ENCODE measurements at places on chromosomes 1 and 21. TPM values are rescaled to one million over a fixed set of nuclear protein-coding genes. Genes with fewer than 3 reads are reported as not detected.

- no peaks in the 10 kb centered on the region for H3K36me3 ChIP-seq
- peaks cover 13% of the 10 kb centered on the region for H3K4me1 ChIP-seq
- peaks cover 22% of the 10 kb centered on the region for H3K27me3 ChIP-seq
- H3K4me3 ChIP-seq, result no peak overlapping the region
These were observed 4.2 kb upstream of the PRXL2B start for GRCh38 chr1:2582391-2582790.

DNA sequence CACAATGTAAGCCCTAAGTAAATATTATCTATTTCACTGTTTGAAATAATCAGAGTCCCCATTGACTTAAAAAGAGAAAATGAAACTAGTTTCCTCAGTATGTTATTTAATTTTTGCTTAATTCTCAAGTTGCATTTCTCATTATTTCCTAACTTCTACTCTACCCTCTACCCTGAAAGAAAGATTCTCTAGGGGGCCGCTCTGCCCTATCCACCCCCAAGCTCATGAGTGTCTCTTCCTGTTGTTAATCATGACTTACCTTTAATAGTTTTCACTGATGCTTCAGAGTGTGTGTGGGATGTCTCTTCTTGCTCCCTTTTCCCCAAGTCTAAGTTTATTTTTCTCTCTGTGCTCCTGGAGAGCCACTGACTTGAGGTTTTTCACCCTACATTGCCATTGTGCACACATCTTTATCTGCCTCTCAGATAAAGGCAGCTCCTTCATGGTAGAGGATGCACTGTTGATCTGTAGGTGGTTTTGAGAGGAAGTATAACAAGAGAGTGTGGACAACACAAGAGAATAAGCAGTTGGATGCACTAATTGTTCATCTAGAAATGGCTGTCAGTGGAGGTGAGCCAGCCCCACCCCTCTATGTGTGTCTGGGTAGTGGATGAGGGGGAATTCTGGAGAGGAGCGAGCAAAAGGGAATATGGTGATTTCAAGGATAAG lies 261.7 kb downstream of the CHRM3 start:
- no peak overlapping the region for H3K27ac ChIP-seq
- no peak for DNase-seq
- H3K36me3 ChIP-seq, result no peaks in the 10 kb centered on the region

The GJA4 gene
- 30.6 TPM for total RNA-seq

The SYT11 gene
- total RNA-seq, result 3.2 TPM

The HSPA6 gene
- total RNA-seq, result 0.60 TPM
